ENCODE measurements at places on chromosomes 13 and 19.

- DNase-seq = no peak
Measured at GRCh38 chr13:35995136-35995535, 136.0 kb downstream of the DCLK1 start.

- no peak for DNase-seq
Measured at GRCh38 chr19:459724-460511, 915 bp downstream of the SHC2 start.

DNA sequence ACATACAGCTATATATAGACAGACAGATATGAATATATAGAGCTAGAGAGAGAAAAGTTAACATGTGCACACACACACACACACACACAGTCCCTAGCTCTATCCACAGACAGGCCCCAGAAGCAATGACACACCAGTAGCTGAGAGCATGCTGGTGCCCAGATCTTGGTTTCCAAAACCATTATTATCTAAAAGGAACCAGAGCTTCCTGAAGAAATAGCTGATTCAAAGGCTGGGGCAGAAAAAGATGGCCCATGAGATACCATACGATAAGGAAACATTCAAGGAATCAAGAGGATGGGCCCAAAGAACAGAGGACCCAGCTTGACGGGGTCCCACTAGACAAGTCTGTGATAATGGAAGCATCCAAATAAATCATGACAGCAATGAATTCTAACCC, 53.4 kb downstream of the ABCC4 start:
- no peak for DNase-seq

DNA sequence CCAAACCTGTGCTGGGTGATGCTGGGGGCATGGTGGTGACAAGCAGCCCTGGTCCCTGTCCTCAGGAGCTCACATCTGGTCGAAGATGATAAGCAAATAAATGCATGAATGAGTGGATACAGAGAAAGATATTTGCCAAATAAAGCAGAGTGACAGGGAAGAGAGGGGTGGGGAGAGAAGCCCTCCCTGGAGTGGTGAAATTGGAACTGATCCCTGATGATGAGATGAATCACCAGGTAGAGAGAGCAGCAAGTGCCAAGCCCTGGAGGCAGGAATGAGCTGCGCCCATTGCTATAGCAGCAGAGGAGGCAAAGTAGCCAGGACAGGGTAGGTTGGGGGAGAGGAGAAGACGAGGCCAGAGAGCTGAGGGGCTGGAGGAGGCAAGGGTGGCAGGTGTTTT, 13.7 kb downstream of the FXYD5 start:
- DNase-seq = no peak

- no peak for DNase-seq
Measured at GRCh38 chr13:46289260-46289955, 77.7 kb downstream of the LRRC63 start.

DNA sequence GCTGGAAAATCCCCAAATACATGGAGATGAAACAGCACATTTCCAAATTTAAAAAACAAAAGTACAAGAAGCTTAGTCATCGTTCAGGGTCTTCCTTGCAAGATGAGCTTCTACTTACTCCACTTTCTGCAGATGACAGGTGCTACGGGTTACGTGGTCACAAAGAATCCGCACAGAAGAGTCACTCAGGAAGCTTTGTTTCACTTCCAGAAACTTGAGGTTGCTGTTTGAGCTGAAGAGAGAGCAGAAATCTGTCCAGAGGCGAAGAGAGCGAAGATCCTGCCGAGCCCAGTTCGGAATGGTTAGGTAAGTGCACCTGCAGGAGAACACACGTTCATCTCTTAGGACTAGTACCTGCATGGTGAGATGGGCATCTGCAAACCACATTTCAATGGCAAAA, 9.4 kb downstream of the NLRP7 start:
- DNase-seq = no peak

- no peak for DNase-seq
Measured at GRCh38 chr13:54078271-54078870, 1049.8 kb downstream of the OLFM4 start.

DNA sequence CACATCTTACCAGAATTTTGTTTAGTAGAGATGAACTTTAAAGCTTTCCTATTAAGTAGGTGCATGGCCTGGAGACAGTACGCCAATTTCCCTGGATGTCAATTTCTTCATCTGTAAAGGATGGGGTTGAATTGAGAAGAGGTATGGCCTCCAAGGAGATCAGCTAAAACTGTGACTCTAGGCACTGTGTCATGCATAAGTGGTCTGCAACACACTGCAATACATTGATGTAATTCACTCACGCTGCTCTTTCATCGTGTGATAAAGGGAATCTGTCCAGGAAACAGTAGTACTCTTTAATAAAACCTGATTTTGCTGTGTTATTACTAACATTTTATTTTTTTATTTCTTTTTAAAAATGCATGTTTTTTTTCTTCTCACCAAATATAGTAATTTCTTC, 795.8 kb downstream of the DIAPH3 start:
- DNase-seq = no peak

DNA sequence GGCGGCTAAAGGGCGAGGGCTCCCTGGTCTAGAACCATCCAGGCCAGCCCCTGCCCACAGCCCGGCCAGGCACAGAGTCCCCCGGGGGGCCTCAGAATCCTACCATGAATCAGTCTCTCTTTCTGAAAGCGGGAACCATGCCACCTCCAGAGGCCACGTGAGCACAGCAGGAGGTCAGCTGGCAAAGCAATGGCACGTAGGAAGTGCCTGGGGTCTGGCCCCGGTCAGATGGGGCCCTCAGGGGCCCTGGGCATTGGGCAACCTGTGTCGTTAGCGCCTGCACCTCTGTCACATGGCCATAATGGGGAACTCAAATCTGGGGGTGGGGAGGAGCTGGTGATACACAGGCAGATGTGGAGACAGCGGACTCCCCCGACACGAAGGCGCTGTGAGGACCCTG, 8.8 kb downstream of the MFSD12 start:
- no peak for DNase-seq

DNA sequence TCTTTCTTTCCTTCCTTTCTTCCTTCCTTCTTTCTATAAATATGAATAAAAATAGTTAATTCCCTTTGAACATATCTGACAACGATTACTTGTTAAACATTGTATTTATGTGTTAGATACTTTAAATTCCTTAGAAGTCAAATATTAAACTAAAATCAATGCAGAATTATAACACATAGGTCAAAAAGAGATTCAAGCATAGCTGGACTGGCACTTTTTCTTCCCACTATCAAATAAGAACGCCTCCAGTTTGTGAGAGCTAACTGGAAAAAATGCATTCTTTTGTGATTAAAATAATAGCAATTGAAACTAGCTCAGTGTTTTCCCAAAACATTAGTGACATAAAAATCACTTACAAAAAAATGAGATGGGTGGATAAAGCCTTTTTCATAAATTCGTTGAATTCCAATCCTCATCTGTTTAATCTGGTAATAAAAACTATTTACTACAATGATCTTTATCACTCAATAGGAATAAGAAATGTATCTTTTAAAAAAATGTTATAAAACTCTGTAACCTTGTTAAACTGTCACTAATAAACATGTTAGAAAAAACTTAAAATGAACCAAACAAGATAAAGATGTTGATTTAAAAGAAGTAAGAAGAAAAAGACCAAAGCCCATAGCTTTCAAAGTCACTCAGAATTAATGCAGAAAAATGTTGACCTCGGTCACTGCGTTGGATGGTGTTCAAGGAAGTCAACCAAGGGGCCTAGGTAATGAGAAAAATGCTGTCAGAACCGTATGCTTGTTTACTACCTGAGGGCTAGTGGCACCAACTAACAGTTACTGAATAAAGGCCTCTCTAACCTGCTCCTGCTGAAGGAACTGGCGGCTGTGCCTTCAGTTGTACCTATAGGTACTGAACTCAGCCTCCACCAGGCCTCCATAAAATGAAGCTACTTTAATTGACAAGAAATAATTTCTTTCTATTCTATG, 1039.5 kb upstream of the SLC10A2 start:
- no peak for DNase-seq

DNA sequence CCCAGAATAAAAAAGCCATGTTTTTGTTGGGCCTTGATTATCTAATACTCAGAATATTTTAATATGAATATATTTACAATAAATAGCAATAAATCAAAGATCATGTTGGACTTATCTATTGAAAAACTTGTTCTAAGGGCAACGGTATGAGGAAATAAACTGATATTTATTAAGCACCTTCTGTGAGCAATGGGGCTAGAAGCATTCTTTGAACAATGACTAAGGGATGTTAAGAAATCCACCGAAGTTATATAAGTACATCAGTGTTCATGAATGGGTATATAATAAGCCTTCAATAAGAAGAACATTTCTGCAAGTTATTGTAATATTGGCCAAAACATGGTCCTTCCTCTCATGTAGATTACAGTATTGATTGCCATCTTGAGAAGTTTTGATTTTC, 221.8 kb downstream of the OXGR1 start:
- no peak for DNase-seq

GRCh38 chr13:79227418-79227817, 178.6 kb downstream of the RBM26 start:
- DNase-seq = no peak

DNA sequence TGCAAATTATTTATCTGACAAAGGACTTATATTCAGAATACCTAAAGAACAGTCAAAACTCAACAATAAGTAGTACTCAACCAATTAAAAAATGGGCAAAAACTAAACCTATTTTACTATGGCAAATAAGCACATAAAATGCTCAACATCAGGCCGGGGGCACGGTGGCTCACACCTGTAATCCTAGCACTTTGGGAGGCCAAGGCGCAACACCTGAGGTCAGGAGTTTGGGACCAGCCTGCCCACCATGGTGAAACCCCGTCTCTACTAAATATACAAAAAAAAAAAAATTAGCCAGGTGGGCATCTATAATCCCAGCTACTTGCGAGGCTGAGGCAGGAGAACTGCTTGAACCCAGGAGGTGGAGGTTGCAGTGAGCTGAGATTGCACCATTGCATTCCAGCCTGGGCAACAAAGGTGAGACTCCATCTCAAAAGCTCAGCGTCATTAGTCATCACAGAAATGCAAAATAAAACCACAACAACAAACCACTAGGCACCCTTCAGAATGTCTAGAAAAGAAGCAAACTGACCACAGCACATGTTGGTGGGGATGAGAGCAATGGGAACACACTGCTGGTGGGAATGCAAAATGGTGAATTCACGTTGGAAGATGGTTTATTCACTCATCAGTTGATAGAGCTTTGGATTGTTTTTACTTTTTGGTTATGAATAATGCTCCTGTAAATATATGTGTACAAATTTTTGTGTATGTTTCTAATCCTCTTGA, 180.6 kb upstream of the SOX1 start:
- no peak for DNase-seq

GRCh38 chr13:59970847-59971246, 192.9 kb downstream of the DIAPH3 start:
- DNase-seq = no peak

DNA sequence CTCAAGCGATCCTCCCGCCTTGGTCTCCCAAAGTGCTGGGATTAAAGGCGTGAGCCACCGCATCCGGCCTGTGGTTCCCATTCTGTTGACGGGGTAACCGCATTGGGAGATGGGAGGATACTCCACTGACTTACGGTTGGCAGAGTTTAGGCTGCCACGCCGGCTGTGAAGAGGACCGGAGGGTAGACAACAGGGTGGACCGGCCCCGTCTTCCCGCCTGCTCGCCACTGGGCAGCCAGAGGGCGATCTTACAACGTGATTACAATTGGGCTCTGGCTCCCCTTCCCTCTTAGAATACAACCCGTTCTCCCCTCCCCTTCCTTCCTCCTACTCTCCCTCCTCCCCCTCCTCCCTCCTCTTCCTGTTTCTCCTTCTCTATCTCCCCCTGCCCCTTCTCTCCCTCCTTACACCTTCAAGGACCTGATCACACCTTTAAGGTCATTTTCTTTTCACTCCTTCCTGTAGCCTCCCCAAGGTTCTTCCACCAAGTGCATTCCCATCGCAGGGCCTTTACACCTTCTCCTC, 957 bp upstream of the CCDC194 start:
- DNase-seq = no peak

- no peak for DNase-seq
Measured at GRCh38 chr19:43760941-43761340, 6.2 kb upstream of the SMG9 start.

DNA sequence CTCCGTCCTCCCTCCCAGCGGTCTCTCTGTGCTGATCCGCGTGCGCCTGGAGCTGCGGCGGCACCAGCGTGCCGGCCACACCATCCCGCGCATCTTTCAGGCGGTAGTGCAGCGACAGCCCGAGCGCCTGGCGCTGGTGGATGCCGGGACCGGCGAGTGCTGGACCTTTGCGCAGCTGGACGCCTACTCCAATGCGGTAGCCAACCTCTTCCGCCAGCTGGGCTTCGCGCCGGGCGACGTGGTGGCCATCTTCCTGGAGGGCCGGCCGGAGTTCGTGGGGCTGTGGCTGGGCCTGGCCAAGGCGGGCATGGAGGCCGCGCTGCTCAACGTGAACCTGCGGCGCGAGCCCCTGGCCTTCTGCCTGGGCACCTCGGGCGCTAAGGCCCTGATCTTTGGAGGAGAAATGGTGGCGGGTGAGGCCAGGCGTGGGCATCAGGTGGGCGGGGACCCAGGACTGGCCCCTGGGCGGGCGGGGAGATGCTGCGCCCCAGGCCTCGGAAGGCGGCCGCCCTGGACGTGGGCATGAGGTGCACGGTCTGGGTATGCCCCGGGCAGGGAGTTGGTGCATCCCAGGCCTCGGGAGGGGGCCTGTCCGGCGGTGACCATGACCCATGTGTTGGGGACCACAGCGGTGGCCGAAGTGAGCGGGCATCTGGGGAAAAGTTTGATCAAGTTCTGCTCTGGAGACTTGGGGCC, 16.4 kb downstream of the SLC27A1 start:
- DNase-seq = no peak

- no peak for DNase-seq
Measured at GRCh38 chr13:98471934-98472333, 105.0 kb downstream of the STK24 start.

All from cerebellar nuclear complex (tissue), 1 donor.